ENCODE measurements at places on chromosomes 16 and 17. TPM values are rescaled to one million over a fixed set of nuclear protein-coding genes. Genes with fewer than 3 reads are reported as not detected.

Gene TMC8
- 0.22 TPM for total RNA-seq

Gene CAPNS2
- 0.08 TPM for total RNA-seq

Gene NT5M
- 9.6 TPM for total RNA-seq

Gene FOXL1
- 2.0 TPM for total RNA-seq

Gene GRIN2C
- 0.26 TPM for total RNA-seq

Gene KRTAP4-9
- not detected for total RNA-seq

Gene TOM1L1
- 31.5 TPM for total RNA-seq
